GM13977 (cell line): ENCODE measurements at places on chromosomes 1 and 21.

DNA sequence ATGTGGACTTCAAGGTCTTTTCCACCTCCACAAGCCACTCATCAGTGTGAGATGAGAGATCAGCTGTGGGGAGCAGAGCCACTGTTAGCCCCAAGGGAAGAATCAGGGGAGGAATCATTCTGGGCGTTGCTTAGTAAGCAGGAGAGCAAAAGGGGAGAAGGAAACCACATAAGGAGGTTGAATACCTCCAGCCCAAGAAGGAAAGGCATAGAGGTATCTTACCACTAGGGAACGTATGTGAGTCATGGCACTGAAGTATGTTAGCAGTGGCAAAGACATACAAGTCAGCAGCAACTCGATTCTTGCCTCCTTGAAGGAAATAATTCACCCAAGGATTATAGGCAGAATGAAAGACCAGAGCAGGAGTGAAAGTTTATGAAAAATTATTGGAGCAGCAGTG is 31.6 kb upstream of the SLC5A9 start:
- no peak for DNase-seq

DNA sequence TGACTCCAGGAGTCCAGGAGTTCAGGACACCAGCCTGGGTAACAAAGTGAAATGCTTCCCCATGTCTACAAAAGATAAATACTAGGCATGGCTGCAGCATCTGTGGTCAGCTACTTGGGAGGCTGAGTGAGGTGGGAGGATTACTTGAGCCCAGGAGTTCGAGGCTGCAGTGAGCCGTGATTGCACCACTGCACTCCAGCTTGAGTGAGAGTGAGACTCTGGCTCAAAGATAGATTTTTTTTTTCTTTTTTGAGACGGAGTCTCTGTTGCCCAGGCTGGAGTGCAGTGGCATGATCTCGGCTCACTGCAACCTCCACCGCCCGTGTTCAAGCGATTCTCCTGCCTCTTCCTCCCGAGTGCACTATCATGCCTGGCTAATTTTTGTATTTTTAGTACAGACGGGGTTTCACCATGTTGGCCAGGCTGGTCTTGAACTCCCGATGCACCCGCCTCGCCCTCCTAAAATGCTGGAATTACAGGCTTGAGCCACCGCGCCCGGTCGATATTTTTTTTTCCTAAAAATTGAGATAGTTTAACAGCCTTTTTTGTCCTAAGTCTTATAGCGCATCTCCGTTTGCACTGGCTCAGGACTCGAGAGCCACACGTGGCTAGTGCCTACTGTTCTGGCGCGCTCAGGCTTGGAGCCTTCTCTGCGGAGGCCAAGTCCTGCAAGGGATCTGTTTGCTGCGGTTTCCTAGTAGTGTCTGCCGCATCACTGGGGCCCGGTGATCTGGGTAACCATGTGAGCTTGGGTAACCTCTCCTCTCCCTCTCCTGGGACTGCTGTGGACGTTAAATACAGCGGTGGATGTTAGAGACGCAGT is 1.0 kb upstream of the MFN2 start:
- no peak for DNase-seq

DNA sequence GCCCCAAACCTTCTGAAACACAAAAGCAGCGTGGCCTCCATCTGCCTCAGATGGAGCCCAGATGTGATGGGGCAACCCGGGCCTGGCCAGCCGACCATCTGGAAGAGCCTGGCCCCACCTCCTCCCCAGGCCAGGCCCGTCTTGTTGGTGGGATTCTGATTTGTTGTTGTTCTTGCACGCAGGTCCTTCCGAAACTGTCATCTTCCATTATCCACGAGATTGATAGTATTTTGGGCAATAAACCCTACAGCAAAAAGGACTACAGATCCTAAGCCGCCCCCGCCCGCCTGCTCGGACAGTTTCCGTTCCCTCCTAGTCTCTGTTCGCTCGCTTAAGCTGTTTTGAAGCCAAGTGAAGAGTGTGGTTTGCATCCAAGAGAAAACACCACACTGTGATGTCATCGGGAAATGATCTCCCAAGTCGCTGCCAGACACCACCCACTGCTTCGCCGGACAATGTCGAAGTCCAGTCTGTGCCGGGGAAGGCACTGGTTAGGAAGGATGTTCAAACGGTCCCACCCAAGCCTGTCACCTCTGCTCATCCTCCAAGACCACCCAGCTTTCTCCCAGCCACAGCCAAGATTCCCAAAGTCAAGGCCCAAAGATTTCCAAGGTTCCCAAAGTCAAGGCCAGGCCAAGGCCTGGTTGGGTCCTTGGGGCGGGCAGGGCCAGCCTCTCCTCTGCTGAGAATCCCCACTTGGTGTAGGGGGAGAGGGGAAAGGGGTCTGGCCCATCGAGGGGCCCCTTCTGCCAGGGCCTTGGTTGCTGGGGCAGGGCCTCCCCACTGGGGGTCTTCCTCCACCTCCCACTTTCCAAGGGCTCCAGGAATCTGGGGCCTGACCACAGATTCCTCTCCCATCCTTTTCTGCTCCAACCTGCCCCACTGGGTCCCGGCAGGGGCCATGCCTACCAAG is 52.9 kb downstream of the KCNAB2 start:
- no peak for DNase-seq

DNA sequence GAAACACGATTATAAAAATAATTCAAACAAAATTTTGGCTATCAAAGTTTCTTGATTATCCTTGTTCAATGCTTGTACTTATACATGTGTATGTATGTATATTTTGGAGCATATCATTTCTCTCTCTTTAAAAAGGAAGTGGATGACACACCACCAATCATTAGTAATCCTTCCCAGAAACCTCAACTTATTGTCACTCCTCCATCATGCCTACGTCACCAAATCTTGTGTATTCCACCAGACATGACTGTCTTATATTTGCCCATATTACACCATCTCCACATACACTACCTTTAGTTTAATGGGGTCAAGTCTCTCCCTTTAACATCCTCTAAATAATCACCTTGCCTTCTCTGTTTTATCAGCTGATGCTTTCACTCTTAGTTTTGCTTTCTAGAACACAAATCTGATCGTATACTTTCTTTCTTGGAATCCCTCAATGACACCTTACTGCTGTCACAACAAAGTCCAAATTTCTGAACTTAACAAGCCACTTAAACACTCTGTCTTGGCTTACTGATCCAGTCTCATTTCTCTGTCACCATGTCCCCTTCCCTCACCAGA is 124.0 kb downstream of the BRINP3 start:
- DNase-seq: no peak

DNA sequence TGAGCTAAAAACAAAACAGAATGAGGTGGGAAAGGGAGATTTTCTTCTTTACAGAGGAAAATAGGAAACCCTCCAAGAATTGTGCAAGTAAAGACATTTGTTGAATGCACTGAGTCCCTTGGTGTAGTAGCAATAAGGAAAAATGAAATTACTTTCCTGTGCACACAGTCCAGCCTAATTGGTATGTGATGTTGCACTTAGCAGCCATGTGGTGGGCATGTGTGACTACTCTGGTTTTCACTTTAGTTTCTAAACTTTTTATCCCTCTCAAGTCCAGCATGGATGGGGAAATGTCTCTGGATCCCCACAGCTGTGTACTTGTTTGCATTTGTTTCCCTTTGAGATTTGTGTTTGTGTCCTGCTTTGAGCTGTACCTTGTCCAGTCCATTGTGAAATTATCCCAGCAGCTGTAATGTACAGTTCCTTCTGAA is 7.1 kb upstream of the AGO3 start:
- no peak for DNase-seq

GRCh38 chr1:31792541-31792940 is 23.3 kb downstream of the SPOCD1 start:
- no peak for DNase-seq

DNA sequence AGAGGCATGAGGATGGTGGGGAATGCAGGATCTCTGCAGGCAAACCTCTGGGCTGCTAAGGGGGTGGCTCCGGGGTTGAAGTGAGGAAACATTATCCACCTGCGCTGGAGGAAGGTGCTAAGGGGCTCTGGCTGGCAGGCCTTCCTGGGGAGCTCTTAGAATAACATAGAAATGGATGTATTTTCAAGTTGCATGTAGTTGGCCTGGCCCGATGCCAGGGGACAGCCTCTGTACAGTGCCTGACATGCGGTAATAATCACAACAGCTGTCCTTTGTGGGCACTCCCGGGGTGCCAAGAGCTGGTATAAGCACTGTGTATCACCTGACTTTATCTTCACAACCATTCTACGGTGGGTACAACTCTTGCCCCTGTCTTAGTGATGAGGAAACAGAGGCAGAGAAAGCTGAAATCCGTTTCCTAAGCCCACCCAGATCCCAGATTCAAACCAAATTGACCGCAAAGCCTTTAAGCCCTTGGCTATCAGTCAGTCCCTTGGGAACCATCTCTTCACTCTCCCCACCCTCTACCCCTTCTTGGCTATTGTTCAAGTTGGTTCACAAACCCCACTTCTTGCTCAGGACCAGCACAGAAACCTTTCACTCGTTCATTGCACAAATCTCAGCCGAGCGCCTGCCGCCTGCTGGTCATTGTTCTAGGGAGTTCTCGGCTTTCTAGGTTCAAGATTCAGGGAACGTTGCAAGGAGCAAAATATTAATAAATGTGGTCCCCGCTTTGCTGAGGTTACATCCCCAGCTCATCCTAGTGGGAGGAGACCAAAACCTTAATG is 30.9 kb downstream of the PADI4 start:
- DNase-seq: no peak

- no peak for DNase-seq
These were observed 14.8 kb downstream of the IL6R start for GRCh38 chr1:154419620-154420571.

DNA sequence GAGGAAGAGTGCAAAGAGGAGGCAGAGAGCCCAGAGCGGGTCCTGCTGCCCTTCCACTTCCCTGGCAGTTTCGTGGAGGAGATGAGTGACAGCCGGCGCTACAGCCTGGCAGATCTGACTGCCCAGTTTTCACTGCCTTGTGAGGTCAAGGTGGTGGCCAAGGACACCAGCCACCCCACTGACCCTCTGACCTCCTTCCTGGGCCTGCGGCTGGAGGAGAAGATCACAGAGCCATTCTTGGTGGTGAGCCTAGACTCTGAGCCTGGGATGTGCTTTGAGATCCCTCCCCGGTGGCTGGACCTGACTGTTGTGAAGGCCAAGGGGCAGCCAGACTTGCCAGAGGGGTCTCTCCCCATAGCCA is 10.2 kb downstream of the THEMIS2 start:
- no peak for DNase-seq

- no peak for DNase-seq
These were observed 13.5 kb downstream of the USP1 start for GRCh38 chr1:62450301-62450700.

- DNase-seq: no peak
These were observed 27.2 kb downstream of the THAP3 start for GRCh38 chr1:6651909-6652308.

DNA sequence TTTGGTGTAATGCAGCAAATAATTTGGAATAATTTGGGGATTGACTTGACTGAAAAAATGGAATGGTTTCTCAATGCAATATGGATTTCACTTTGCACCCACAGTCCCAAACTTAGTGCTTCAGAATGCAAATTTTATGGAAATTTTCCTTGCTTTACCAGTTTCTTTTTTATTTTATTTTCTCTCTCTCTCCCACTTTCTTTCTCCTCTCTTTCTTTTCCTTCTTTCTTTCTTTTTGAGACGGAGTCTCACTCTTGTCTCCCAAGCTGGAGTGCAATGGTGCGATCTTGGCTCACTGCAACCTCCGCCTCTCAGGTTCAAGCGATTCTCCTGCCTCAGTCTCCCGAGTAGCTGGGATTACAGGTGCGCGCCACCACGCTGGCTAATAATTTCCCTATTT is 110.3 kb downstream of the KCNN3 start:
- no peak for DNase-seq

DNA sequence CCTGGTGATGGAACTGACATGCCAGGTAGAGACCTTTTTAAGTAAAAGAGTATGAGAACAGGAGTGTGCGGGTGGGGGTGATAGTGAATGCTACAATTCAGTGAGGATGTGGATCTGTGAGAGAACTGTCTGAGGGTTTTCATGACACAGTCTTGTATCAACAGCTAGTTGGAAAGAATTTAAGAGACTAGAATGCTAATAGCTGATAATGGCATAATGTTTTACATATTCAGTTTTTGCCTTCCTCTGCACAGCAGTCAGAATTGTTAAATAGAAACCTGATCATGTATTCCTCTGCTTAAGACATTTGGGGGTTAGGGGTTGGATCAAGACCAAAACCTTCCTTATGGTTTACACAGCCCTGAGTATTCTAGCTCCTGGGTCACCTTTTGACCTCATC is 152.8 kb upstream of the ZRANB2 start:
- no peak for DNase-seq

DNA sequence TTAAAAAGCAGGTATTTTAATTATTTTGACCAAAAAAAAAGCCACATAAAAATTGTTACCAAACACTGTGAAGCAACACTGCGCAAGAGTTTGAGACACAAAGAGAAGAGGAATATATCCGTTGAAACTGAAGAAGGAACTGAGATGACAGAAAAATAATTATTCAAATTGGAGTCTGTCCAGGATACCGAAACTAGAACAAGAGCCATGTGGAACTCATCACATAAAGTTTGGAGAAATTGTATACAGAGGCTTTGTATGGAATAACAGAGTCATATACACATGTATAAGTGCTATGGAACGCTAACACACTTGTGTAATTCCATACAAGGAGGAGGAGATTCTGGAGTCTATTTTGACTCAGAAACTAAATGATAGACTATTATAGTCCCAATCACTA is 675.1 kb upstream of the ADGRL2 start:
- DNase-seq: no peak

GRCh38 chr1:219518168-219518906 is 94.6 kb downstream of the ZC3H11B start:
- DNase-seq: no peak

DNA sequence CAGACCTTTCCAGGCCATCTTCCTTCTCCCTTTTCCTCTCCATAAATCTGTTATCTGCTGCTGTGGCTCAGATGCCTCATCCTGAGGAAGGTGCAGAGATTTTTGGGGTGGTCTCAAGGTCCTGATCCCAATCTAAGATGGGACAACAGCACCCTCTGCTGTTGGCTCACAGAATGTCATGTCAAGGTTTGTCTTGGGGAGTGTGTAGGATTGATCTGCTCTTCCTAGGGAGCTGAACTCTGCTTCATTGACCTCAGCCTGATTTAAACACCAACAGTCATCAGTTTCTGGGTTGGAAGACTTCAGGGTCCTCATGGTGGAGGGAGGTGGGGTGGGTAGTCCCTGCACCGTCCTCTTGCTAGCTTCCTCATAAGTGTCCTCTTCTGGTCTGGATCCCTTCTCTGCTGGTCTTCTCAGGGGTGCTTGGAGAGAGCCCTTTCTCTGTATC is 62.8 kb upstream of the LAX1 start:
- peak; percentile 49 for DNase-seq

GRCh38 chr1:113226148-113226547 is 153.2 kb downstream of the LRIG2 start:
- peak; percentile 39 for DNase-seq

DNA sequence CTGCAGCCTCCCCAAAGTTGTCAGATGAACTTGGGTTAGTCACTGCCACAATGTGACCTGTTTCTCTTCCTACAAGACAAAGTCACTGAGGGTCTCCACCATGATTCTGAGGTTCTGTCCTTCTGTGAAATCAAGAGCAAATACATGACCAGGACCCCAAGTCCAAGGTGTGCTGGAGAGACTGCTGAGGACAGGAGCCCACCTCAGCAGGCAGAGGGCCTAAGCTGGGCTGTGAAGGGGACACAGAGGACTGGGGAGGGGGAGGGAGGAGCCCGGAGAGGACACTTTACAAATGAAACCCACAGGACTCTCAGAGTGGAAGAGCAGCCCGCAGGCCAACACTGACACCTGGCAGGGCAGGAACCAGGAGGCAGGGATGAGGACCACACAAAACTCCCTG is 3.3 kb downstream of the PGLYRP3 start:
- DNase-seq: no peak
